Fibroblast of the aortic adventitia (primary cell): ENCODE measurements at places on chromosomes 3 and 15. TPM values are rescaled to one million over a fixed set of nuclear protein-coding genes. Genes with fewer than 3 reads are reported as not detected.

Gene SLC2A2
- not detected in 2 replicates for total RNA-seq

Gene P2RY12
- 0.18 and 0.82 TPM in 2 replicates for total RNA-seq

Gene FBXO40
- total RNA-seq, result under 0.01 TPM in 1 of 2 replicates, not detected in the other

Gene TNNC1
- 1.4 and 2.0 TPM in 2 replicates for total RNA-seq

Gene SMCO1
- total RNA-seq, result not detected in 2 replicates

Gene DCBLD2
- total RNA-seq, result 124 and 370 TPM in 2 replicates

Gene OCA2
- not detected in 2 replicates for total RNA-seq

Gene RBMS3
- 68.4 and 84.1 TPM in 2 replicates for total RNA-seq

Gene LAMB2
- 202 and 937 TPM in 2 replicates for total RNA-seq

Gene HAUS2
- 41.4 and 41.5 TPM in 2 replicates for total RNA-seq

Gene SCN11A
- total RNA-seq, result under 0.01 and 0.25 TPM in 2 replicates

Gene FEZF2
- not detected in 2 replicates for total RNA-seq

Gene SLC7A14
- 3.7 and 6.1 TPM in 2 replicates for total RNA-seq

Gene IMPG2
- total RNA-seq, result 0.45 and 0.65 TPM in 2 replicates

Gene TMCO5A
- 0.49 TPM in 1 of 2 replicates, not detected in the other for total RNA-seq

Gene TMEM108
- total RNA-seq, result not detected in 2 replicates

Gene C3orf49
- not detected in 2 replicates for total RNA-seq

Gene RSL24D1
- 131 and 149 TPM in 2 replicates for total RNA-seq

Gene RARB
- total RNA-seq, result 3.1 and 4.2 TPM in 2 replicates

Gene EPHA6
- total RNA-seq, result not detected in 2 replicates

Gene MESP2
- total RNA-seq, result 1.3 and 2.9 TPM in 2 replicates

Gene NAALADL2
- total RNA-seq, result 11.4 and 54.5 TPM in 2 replicates

Gene SLCO2A1
- under 0.01 and 0.16 TPM in 2 replicates for total RNA-seq

Gene GOLGA8N
- 1.8 and 5.7 TPM in 2 replicates for total RNA-seq

Gene CRELD1
- total RNA-seq, result 7.2 and 13.2 TPM in 2 replicates

Gene PRR23C
- total RNA-seq, result not detected in 2 replicates

Gene ATP10A
- total RNA-seq, result 4.4 and 5.8 TPM in 2 replicates

Gene CTXN2
- total RNA-seq, result not detected in 2 replicates

Gene RYR3
- total RNA-seq, result under 0.01 TPM in 1 of 2 replicates, not detected in the other

Gene WDR93
- total RNA-seq, result 0.09 and 0.49 TPM in 2 replicates

Gene CELF6
- 0.18 and 1.6 TPM in 2 replicates for total RNA-seq

Gene ARHGEF26
- 2.0 and 4.3 TPM in 2 replicates for total RNA-seq

Gene RMDN3
- total RNA-seq, result 18.0 and 54.0 TPM in 2 replicates

Gene THAP10
- total RNA-seq, result 2.3 and 7.9 TPM in 2 replicates
